ENCODE measurements at places on chromosomes 1 and 21. TPM values are rescaled to one million over a fixed set of nuclear protein-coding genes. Genes with fewer than 3 reads are reported as not detected.

DNA sequence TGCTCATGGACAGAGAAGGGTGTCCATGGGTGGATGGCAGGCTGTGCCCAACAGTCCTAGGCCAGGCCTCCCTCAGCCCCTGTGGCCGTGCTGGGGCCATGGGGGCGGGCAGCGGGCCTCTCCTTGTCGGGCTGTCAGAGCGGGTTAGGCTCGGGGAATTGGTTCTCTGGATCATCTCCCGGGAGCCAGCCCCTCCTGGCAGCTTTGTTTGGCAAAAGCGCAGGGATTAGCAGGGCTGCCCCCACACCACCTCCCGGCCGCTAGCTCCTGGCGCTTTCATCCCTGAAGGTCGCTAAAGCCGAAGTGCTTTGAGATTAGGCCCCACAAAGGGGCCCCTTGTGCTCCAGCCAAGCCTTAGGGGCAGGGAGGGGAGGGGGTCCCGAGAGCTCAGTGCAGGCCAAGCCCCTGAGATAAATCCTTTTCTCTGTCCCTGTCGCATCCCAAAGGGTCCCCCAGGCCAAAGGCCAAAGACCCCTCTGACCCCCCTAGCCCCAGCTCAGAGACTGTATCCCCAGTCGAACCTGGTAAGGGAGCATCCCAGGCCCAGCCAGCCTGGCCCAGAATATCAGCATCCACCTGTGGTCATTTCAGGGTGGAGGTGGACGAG lies 9.8 kb upstream of the DMBX1 start:
- DNase-seq = no peak

DNA sequence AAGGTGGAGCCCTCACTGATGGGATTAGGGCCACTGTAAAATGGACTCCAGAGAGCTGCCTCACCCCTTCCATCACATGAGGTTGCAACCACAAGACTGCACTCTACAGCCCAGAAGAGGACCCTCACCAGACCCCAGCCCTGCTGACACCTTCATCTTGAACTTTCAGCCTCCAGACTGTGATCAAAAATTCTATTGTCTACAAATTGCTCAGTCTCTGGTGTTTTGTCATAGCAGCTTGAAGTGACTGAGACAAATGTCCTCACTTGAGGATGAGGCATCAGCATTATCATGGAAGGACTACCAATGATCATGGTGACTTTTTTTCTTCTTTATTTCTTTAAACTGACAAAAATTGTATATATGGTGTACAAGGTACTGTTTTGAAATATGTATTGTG lies 26.7 kb upstream of the TRIM17 start:
- DNase-seq = no peak

- peak; percentile 42 for DNase-seq
Observed at GRCh38 chr1:62688687-62689085, 500 bp upstream of the DOCK7 start.

DNA sequence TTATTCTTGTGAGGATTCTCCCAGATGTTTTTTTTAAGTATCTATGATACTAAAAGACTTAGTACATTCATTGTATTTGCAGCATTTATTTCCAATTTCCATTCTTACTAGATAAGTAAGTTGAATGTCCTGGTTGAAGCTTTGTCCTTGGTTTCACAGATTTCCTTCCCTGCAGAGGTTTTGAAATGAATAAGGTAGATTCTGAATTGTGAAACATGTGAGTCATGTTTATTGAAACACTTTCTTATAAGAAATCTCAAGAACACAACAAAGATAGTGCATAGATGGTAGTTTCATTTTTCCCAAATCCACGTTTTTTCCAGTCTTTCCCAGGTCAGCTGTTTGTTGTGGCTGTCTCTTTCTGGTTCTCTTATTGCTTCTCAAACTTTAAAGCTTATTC lies 24.8 kb downstream of the GABPA start:
- peak; percentile 49 for DNase-seq

DNA sequence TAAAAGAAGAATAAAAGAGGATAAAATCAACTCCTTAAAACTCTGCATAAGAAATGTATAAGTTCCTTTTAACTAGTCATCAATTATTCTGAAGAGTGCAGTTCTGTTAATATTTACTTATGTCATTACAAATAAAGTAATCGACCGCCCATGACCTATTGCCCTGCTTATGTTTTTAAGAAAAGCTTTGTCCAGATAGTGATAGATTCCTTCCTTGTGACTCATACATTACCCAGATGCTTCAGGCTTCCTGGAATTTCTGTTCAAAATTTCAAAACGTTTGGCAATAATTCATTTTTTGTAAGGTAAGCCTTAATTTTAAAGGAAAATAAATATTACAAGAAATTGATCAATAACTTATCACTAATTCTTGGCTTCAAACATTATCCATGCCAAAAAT lies 918.2 kb upstream of the ADGRL2 start:
- no peak for DNase-seq

DNA sequence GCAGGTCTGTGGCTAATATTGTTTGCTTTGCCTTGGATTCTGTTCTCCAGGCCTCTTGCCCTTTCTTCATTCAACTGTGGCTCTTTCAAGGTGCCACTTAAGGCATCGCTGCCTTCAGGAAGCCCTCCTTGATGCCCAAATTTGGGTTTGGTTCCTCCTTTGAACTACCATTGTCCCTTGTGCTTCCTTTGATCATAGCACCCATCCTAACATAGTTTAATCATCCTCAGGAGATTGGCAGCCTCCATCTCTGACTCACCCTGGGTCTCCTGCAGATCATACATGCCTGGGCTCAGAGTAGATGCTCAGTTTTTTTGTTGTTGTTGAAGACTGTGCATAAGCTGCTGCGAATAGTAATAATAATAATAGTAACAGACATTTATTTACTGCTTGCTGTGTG lies 54.4 kb upstream of the ACOT11 start:
- no peak for DNase-seq

- no peak for DNase-seq
Observed at GRCh38 chr1:155301342-155301841, at the start of gene PKLR. Gene PKLR, minus strand, starts transcription at chr1:155301438. Its CDS starts 43 bp downstream, at chr1:155301395.

DNA sequence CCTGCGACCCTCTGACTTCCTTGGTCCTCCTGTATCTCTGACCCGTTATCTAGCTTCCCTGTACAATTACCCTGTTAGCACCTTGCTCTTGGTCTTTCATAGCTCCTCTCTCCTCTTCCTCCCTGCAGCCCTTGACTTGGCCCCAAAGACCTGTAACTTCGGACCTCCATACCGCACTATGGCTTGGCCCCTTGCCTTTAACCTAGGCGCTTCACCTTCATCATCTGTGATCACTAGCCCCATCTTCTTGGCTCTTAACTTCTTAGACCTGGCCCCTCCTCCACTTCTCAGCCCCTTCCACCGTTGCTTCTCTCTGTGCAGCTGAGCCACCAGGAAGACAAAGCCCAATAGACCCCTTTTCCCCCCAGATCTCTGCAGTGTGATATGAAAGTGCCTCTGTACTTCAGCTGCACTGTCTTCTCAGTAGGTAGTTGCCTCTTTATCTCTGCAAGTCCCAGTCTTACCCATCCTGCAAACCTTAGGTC lies 740 bp downstream of the ZNF691 start:
- no peak for DNase-seq

- DNase-seq = no peak
Observed at GRCh38 chr1:201702936-201703335, 126.0 kb upstream of the IPO9 start.

DNA sequence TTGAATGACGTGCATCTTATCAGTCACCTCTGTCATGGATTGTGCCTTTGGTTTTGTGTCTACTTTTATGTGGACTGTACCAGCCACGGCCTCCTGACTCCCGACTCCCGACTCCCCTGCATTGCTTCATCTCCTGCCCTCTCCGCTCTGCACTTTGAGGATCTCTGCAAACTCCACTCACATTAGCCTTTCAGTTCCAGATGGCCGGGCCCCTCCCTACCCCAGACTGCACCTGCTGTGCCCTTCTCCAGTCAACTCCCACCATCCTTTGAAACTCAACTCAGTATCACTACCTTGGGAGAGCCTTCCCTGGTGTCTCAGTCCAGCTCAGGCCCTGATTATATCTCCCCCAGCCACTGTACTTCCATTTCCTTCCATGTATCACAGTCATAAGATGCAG lies 71.4 kb downstream of the MDM4 start:
- DNase-seq = no peak

INTS7 gene
- 7.9 TPM for total RNA-seq

SH2D5 gene
- total RNA-seq = 0.98 TPM

KLHDC8A gene
- total RNA-seq = 0.18 TPM

LHX8 gene
- total RNA-seq = 0.35 TPM

PPFIA4 gene
- 215 TPM for total RNA-seq

DYNLT5 gene
- total RNA-seq = 13.2 TPM

KIAA1614 gene
- 1.3 TPM for total RNA-seq

DISP1 gene
- total RNA-seq = 10.4 TPM

PGLYRP3 gene
- not detected for total RNA-seq

MIER1 gene
- total RNA-seq = 16.9 TPM

EPHB2 gene
- 58.2 TPM for total RNA-seq

S100A5 gene
- total RNA-seq = not detected

PDIK1L gene
- 3.7 TPM for total RNA-seq

HTR1D gene
- total RNA-seq = 0.09 TPM

GJA9 gene
- not detected for total RNA-seq
